Cerebellum (tissue), 4 donors: ENCODE measurements at places on chromosomes 11 and 22.

DNA sequence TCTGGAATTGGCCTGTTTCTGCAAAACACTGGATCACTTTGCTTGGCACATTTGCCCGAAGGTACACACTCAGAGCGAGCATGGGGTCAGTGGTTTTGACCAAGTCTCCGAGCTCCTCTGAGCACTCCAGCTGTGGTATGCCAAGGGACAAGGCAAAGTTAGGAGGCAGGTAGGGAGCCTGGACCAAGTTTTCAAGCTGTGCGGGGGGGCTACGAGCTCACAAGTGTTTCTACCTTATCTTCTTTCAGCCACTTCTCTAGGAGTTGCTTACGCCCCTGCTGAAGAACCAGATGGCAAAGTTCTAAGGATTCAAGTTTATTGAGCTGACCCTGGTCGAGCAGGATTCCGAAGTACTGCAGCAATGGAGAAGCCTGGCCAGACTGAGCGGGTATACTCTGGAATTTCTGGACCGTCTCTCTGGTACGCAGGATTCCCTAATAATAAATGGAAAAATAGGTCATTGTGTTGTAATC lies 54.7 kb upstream of the SLC25A1 start:
- no peak for DNase-seq

- no peak for DNase-seq
Measured at GRCh38 chr22:36923131-36923788, 9.8 kb downstream of the CSF2RB start.

DNA sequence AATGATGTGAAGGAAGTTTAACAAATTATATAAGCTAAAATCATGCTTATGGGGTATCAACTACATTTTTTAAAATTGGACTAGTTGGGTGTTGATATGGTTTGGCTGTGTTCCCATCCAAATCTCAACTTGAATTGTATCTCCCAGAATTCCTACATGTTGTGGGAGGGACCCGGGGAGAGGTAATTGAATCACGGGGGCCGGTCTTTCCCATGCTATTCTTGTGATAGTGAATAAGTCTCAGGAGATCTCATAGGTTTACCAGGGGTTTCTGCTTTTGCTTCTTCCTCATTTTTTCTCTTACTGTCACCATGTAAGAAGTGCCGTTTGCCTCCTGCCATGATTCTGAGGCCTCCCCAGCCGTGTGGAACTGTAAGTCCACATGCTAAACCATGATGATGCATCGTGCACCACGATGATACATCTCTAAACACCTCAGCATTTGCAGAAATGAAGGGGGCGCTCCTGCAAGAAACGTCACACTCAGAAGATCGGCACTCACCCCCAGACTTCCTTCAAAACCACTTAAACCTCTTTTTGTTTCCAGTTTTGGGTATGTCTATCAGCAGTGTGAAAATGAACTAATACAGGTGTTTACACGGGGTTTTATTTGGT lies 340.0 kb downstream of the SHANK2 start:
- DNase-seq: no peak

GRCh38 chr11:122832721-122833470 lies 5.4 kb upstream of the CRTAM start:
- DNase-seq: no peak

DNA sequence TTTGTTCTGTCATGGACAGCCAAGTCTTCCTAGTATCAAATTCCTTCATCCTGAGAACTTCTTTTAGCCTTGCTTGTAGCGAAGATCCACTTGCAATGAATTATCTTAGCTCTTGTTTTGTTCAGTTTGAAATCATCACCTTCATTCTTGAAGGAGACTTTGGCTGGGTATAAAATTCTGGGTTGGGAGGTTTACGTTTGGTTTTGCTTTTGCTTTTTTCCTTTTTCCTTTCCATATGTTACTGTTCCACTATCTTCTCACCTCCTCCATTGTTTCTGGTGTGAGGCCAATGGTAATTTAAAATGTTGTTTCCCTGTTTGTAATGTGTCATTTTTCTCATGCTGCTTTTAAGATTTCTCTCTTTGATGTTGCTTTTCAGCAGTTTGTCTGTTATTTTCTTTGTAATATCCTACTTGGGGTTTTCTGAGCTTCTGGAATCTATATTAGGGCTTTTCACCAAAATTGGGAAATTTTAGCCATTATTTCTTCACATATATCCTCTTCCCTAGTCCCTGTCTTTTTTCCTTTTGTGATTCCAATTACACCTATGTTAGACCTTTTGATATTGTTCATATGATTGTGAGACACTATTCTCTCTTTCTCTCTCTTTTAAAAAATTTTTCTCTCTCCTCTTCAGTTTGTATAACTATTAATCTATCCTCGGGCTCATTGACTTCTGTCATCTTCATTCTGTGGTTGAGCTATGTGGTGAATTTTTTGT lies 172.7 kb downstream of the EFCAB6 start:
- no peak for DNase-seq

DNA sequence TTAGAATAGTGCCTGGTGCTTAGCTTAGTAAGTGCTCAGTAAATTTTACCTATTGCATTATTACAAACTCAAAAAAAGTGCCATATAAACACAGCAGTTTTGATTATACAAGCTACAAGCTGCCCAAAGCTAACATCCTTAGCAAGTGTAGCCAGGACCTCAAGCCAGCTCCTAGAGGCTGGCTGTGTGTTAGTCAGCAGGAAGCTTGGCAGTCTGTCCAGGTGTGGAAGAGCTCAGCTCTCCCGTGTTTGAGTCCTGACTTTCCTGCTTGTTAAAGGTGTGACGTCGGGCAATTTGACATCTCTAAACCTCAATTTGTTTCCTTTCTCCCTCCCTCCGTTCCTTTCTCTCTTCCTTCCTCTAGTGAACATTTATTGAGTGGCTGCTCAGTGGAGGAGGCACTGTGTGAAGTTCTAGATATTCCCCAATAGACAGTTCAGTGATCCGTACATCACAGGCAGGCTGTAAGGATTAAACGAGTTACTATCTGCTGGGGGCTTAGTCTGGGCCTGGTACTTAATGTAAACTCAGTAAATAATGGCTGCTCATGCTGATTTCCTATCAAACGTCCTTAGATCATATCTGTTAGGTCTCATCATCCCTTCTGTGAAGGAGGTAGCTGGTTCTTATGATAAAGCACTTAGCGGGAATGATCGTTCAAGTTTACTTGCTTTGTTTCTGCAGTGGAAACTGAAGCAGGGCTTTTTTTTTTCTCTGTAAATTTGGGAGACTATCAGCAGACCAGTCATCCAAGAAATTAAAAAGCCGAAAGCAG lies 68.7 kb downstream of the PRR5L start:
- DNase-seq: no peak

GRCh38 chr11:64850979-64851567 lies 6.6 kb upstream of the CDC42BPG start:
- no peak for DNase-seq

DNA sequence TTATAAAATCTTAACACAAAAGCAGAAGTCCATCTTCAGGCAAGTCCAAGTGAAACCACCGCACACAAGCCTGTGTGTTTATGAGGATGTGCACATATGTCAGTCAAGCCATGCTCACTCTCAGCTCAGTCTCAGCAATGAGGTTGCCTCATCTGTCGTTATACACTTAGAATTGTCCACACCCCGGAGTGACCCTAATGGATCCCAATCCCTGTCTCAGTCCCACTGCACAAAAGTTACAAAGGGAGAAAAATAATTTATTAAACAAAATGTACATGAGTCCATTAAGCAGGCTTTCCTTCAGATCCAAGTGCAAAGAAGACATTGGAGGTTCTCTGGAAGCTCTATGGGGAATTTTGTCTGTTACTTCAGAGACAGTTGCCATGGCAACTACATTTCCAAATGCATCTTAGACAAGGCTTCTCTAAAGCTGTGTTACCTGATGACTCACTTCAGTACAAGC lies 24.4 kb downstream of the OR8B12 start:
- DNase-seq: no peak

DNA sequence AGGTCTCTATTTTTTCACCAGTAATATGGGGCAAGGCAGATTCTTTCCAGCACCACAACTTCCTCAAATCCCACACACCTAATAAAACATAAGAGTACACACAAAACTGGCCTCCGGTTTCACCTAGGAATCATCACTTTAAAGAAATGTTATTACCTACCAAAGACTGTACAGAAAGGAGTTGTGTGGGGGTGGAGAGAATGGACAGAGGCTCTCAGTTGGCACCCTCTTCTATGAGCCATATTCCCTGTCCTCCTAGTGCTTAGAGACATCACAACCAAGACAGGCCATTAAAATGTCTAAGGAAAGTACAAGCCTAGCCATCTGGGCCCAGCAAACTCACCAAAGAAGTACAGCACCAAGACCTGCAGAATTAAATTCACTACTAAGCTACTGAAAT lies 56.1 kb downstream of the RBFOX2 start:
- DNase-seq: no peak

- no peak for DNase-seq
Measured at GRCh38 chr22:45087802-45088201, 75.9 kb upstream of the NUP50 start.

DNA sequence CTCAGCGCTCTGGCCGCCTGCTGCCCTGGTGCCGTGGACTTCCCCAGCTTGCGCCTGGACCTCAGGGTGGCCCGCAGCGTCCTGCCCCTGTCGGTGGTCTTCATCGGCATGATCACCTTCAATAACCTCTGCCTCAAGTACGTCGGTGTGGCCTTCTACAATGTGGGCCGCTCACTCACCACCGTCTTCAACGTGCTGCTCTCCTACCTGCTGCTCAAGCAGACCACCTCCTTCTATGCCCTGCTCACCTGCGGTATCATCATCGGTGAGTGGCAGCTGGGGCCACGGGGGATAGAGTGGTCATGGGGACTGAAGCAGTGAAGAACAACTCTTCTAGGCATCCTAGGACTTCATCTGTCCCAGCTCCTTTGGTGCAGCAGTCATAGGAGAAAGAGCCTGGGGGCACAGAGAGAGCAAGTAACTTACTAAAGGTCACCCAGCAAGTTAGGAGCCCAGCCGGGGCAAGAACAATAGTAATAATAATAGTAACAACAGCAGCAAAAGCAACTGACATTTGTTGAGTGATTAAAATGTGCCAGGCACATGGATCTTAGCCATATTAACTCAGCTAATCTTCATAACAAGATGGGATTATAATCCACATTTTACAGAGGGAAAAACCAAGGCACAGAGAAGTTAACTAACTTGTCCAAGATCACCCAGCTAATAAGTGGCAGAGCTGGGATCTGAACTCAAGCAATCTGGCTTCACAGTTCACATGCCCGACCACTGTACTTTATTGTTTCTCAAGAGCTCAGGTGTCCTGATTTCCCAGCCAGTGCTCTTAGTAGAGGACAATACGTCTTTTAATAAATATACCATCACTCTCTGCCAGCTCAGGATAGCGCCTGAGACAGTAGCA lies 1.4 kb downstream of the SLC35C1 start:
- DNase-seq: no peak

DNA sequence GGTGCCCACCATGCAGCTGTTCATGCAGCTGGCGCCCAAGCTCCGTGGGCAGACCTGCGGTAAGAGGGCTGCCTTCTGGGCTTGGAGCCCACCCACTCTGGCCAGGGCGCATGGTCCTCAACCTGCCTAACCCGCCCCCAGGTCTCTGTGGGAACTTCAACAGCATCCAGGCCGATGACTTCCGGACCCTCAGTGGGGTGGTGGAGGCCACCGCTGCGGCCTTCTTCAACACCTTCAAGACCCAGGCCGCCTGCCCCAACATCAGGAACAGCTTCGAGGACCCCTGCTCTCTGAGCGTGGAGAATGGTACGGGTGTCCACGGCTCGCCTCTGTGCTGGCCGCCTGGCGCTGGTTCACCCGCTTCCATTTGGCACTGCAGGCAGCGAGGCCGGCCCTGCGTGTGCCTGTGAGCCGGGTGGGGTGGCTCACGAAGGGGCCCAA lies 11.0 kb downstream of the MUC5AC start:
- no peak for DNase-seq

GRCh38 chr11:126929179-126930061 lies 71.2 kb downstream of the KIRREL3 start:
- no peak for DNase-seq

DNA sequence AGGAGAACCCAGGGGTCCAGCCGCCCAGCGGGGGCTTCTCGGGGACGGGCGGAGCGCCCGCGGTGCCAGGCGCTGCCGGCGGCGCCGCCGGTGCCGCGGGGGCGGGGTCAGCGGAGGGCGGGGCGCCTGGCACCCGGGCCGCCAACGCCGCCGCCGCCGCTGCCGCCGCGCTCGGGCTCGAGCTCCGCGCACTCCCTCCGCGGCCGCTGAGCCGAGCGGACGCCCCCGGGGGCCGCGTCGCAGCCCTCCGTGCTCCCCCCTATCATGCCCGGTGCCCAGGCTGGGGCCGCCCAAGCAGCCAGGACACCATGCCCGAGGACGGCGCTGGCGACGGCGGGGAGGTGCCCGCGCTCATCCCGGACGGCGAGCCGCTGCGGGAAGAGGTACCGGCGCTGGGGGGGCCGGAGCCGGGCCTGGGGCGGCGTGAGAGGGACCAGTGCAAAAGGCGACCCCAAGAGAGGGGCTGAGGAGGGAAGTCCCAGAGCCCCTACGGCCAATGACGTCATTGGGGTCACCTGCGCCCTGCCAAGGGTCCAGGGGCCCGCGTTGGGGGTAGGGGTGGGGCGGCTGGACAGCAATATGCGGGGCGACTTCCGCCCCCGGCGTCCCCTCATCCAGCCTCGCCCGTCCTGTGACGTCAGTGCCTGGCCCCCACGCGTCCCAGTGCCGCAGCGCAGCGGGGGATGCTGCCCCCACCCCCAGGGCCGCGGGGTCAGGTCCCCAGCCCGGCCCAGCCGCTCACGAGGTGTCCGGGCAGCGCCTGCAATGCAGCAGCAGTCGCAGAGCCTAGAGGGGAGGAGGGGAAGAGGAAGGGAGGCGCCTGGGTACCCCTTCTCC lies at the start of gene TMEM151A:
Gene TMEM151A, plus strand, starts transcription at position 189 of the 837 bp plus-strand sequence. Its CDS starts 120 bp downstream, at position 309.
- DNase-seq: peak; percentile 76

- no peak for DNase-seq
Measured at GRCh38 chr11:19326499-19326898, 85.8 kb upstream of the E2F8 start.

GRCh38 chr11:21144531-21144930 lies 475.1 kb downstream of the NELL1 start:
- no peak for DNase-seq

DNA sequence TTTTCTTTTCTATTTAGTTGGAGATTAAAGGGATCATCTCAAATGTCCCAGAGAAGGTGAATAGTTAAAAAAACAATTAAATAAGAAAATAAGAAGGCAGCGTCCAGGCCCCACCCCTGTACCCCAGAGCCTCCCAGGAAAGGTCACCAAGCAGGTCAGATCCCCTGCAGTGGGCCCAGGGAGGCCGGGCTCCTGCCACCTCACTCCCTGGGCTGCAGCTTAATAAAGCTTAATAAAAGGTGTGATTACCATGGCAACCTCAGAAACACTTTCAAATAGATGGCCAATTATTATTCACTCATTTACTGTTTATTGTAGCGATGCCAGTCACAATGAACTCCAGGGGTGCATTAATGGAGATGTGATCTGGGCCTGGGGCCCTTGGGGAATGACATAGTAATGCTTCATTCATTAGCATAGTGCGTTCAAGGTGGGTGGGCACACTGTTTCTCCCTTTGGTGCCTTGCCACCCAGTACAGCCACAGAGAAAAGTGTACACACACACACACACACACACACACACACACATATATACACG lies 386.2 kb downstream of the CADM1 start:
- no peak for DNase-seq

- DNase-seq: no peak
Measured at GRCh38 chr22:22133910-22134309, 110.7 kb upstream of the VPREB1 start.
